Activated CD4-positive, alpha-beta T cell treated with anti-CD3 and anti-CD28 coated beads, Interleukin-2, amount 50 U/mL, for 16 hours (primary cell): ENCODE measurements at places on chromosomes 5 and 9.
A peak's percentile ranks its signal among the peaks of the same experiment; 100 is the strongest.

GRCh38 chr9:89532478-89532877 lies 34.6 kb upstream of the SEMA4D start:
- peak; percentile 39 for DNase-seq

GRCh38 chr9:36101916-36102741 lies 34.4 kb upstream of the GLIPR2 start:
- no peak for DNase-seq

- no peak for DNase-seq
These were observed 39.4 kb upstream of the SMIM32 start for GRCh38 chr5:136232316-136232715.

DNA sequence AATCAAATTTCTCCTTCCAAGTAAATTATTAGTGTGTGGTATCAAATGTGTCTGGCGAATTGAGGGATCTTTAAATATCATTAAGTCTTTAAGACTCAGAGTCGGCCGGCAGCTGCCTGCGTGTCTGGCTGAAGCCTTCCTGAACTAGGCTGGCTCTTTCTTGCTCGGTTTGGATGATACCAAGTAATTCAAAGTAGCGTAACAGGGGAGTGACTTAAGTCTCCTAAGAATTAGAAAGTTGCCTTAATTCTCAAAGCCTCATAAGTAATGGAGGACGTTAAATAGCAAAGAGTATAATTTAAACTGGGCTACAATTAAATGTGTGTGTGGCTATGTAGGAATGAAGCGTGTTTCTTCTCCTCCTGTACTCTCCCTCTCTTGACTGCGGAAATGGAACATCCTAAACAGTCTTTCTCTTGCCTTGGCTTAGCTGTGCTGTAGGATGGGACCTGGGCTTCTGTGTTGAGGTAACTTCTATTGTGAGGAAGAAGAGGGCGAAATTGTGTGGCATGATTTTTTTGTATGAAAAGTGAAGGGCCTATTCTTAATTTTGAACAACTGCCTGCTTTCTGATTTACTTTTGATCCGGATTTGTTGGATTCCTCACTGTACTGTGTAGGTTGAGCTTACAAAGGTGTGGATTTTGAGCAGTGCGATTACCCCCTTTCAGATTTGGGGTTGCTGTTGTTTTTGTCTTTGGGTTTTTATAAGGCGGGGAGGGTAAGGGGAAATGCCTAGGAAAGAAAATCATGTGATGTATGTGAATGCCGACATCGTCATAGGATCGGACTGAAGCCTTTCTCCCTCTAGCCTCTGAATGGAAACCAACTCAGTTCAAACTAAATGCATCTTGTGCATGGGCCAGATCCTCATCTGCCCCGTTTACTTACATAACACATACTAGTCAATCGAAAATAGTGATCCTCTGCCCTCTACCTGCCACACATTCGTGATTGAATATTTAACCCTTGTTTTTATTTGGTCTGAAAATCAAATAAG lies 29.9 kb downstream of the CPEB4 start:
- DNase-seq: peak; percentile 76

GRCh38 chr5:142507531-142508372 lies 178.1 kb downstream of the FGF1 start:
- DNase-seq: peak; percentile 16

- no peak for DNase-seq
These were observed 51.7 kb upstream of the FCN2 start for GRCh38 chr9:134828892-134829291.

DNA sequence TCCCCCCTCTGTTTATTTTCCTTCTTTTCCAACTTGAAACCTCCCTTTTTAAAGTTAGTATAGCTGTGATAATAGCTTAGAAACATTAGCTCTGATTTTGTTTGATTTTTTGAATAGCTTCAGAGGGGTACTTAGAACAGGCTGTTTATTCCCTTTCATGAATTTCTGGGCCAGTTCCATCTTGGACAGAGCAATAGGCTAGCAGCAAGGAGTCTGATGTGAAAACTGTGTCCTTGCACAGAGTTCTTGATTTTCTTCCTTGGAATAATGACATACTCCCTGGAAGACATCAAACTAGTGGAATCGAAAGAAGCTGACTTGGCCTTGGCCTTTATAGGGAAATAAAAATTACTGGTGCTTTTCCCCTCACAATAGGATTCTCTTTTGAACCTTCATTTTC lies 32.9 kb downstream of the NTRK2 start:
- no peak for DNase-seq

GRCh38 chr5:132768485-132768868 lies 8.6 kb downstream of the SEPTIN8 start:
- no peak for DNase-seq

DNA sequence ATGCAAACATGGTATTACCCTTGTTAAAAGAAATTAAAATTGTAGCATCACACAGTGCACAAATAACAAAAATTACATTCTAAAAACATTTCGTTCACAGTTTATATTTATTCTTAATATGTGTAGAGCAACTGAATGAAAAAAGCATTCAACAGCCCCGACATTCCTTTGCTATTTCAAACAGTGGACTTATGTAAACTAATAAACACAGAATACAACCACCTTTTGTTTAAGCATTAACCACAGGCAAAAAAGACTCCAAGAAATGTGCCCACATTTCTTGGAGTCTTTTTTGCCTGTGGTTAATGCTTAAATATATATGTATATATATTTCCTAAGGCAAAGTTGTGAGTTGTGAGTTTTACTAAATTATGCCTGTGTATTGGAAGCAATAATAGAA lies 532.5 kb upstream of the DAP start:
- DNase-seq: no peak
